ENCODE measurements at places on chromosomes 7 and 10.
A peak's percentile ranks its signal among the peaks of the same experiment; 100 is the strongest.

DNA sequence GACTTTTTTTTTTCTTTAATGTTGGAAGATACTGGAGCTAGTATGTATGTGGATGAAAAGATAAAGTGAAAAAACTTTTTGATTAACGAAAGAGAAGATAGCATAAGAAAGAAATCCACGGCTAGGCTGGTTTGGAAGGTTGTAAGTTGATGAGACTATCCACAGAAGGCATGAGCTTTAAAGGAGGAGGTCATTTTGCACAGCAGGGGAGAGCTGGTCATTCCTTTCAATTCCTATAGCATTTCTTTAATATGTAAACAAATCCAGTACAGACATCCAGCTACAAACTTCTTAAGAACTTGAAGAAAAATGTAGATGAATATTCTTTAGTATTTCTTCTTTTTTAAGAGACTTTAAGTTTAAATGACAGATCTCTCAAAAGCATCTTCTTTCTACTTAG lies 281.3 kb downstream of the CACNA2D1 start:
- DNase-seq, result peak; percentile 14

DNA sequence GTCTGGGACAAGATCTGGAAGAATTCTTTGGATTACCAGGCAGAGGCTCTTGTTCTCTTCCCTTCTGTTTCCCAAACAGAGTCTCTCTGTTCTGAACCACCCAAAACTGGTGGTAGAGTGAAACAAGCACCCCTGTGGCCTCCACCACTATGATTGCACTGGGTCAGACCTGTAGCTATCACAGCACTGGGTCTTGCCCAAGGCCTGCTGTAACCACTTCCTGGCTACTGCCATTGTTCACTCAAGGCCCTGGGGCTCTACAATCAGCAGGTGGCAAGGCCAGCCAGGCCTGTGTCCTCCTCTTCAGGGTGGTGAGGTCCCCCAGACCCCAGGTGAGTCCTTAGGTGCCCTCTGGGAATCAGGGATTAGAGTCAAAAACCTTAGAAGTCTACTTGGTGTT lies 4.1 kb upstream of the LRRC17 start:
- no peak for DNase-seq

- DNase-seq, result no peak
Measured at GRCh38 chr7:98228801-98229200, 17.6 kb downstream of the BHLHA15 start.

DNA sequence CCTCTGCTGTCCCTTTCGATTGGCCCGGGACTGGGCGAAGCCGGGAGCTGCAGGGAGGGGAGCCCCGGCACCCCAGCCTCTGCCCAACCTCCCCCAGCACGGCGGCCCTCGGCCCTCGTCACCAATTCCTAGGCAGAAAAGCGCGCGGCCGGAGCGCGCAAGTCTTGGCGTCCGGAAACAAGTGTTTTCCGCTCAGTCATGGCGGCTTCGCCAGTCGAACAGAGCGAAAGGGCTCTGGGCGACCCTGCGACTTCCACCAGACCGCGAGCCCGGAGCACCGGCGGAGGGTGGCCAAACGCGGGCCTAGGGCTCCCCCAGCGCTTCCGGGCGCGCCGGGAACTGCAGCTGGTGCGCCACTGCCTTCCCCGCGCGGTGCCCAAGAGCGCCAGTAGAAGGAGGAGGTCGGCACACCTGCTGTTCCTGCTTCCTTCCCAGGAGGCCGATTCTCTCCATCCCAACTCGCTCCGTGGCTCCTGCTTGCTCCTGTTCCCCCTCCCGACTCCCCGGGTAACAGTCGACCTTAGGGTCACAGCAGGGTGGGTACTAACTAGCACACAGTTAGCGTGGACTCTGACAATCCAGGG lies 729.9 kb downstream of the ZWINT start:
- DNase-seq, result peak; percentile 30

GRCh38 chr10:50506861-50507573 lies 116.7 kb downstream of the SGMS1 start:
- no peak for DNase-seq

DNA sequence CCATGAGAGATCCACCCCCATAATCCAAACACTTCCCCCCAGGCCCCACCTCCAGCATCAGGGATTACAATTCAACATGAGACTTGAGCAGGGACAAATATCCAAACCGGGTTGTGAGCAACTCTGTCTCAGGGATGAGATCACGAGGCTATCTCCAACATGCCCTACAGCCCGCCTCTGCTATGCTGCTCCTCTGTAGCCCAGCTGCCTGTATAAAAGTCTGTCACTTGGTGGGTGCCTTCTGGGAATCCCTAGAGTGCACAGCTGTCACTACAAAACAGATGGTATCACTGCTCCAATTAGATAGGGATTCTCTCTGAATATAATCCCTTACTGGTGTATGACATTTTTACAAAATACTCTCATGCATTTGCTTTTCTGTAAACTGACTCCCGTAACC lies 114.9 kb upstream of the NANOS1 start:
- DNase-seq, result no peak

- peak; percentile 39 for DNase-seq
Measured at GRCh38 chr7:95871075-95871848, 98.9 kb downstream of the DYNC1I1 start.

DNA sequence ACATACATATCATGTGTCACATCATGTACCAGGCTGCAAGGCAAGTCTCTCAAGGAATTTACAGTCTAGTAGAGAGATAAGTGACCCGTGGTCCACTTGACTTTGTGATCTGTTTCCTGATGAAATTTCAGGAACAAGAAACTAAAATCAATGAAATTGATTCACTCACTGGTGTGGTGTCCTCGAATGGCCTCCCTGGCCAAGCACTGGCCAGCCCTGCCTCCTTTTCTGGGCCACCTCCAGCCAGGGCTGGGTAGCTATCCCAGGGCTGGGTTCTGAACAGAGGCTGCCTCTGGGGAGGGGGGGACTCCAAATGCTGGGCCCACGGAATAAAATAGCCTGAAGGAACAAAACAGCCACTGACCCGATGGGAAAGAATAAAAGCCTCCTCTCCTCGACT lies 182.2 kb downstream of the HERPUD2 start:
- no peak for DNase-seq

- DNase-seq, result peak; percentile 58
Measured at GRCh38 chr7:27184337-27185012, 557 bp downstream of the HOXA11 start.

DNA sequence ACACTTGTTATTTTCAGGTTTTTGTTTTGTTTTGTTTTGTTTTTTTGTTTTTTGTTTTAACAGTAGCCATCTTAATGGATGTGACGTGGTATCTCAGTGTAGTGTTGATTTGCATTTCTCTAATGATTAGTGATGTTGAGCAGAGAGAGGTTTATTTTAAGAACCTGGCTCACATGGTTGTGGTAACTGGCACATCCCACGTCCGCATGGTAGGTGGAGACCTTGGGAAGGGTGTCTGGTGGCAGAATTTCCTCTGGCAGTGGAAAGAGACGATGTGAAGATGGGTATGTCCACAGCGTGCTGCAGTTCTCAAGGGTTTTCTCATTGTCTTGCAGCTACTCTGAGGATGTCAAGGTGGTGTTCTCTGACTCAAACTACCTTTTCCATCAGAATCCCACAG lies 252.2 kb downstream of the GALNT17 start:
- DNase-seq, result no peak

DNA sequence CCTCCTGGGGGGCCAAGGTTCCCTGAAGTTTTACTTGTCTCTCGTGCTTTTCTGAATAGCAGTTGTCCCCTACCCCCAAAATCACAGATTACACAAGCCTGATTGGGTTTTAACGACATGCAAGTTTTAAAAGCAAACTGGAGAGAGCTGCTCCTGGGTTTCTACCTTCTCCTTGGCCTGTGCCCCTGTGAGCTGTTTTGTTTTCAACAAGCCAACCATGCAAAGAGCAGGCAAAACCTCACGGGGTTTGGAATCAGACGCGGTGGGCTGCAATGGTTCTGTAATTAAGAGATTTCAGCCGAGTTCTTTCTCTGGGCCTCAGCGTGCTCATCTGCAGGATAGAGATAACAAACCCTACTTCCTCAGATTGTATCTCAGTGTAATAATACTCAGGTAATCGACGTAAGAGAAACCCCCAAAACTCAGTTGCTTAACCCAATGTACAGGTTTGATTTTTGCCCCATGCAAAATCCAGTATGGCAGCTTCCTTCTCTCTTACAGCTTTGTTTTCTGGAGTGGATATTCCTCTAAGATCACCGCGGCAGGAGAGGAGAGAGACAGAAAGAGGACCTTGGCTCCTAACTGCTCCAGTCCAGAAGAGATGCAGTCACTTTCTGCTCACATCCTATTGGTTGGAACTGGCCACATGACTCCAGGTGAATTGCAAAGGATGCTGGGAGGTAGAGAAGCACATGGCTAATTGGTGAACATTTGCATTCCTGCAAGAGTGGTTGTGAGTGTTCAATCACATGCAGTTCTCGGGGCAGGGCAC lies 42.0 kb downstream of the MYL10 start:
- no peak for DNase-seq

DNA sequence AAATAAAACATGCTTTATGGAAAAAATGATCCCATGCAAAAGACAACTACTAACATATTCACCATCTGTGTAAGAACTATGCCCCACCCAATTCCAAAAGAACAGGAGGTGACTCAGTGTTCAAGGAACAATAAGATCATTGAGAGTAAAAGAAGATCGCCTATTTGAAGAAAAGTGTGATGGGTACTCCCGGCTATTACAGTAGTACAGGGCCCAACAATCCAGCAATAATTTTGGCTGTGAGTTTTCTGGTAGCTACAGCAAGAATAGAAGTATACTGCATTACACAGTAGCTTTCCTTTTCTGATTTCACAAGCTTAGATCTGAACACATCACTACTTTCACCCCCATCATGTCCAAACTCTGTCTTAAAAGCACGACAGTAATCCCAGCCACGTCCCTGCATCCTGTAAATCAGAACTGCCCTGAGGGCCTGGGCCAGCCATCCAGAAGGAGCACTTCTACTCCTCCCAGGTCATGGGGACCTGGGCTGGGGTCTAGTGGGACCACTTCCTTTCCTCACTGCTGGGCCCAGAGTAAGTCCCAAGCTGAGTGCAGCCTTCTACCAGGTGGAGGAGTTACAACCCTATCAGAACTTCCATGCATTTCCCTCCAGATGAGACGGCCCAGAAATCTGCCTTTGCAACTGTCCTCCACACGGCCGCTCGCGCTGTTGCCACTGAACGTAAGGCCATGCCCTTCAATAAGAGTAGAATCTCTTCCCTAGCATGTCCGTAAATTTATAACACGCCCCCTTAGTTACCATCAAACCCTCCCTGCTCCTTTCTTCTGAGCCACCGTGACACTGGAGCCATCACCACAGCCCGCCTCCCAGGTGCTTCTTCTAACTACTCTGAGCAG lies 7.9 kb downstream of the ESYT2 start:
- peak; percentile 74 for DNase-seq

DNA sequence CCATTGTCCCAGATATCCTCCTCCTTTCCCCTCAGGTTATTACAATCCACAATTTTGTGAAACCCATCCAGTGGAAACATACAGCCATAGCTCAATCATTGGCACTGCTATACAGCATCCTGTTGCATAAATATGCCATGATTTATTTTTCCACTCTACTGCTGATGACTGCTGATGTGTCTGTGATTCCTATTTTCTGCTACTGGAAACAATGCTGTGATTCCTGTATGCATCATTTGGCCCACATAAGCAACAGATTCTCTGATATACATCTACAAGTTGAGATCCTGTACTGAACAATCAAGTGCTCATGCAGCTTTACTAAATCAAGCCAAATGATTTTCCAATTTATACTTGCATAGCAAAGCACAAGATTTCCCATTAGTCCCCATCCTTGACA lies 39.6 kb downstream of the CUL2 start:
- no peak for DNase-seq

GRCh38 chr10:76206797-76207352 lies 775.5 kb downstream of the LRMDA start:
- no peak for DNase-seq

- DNase-seq, result peak; percentile 26
Measured at GRCh38 chr7:106484562-106484961, 176.4 kb downstream of the CCDC71L start.

GRCh38 chr7:91356915-91357314 lies 92.7 kb downstream of the FZD1 start:
- no peak for DNase-seq

- peak; percentile 42 for DNase-seq
Measured at GRCh38 chr7:124784879-124785818, 19.6 kb upstream of the GPR37 start.

GRCh38 chr10:12655940-12656339 lies 306.6 kb downstream of the CAMK1D start:
- DNase-seq, result no peak

GRCh38 chr10:72598769-72599701 lies 26.8 kb downstream of the MICU1 start:
- no peak for DNase-seq

DNA sequence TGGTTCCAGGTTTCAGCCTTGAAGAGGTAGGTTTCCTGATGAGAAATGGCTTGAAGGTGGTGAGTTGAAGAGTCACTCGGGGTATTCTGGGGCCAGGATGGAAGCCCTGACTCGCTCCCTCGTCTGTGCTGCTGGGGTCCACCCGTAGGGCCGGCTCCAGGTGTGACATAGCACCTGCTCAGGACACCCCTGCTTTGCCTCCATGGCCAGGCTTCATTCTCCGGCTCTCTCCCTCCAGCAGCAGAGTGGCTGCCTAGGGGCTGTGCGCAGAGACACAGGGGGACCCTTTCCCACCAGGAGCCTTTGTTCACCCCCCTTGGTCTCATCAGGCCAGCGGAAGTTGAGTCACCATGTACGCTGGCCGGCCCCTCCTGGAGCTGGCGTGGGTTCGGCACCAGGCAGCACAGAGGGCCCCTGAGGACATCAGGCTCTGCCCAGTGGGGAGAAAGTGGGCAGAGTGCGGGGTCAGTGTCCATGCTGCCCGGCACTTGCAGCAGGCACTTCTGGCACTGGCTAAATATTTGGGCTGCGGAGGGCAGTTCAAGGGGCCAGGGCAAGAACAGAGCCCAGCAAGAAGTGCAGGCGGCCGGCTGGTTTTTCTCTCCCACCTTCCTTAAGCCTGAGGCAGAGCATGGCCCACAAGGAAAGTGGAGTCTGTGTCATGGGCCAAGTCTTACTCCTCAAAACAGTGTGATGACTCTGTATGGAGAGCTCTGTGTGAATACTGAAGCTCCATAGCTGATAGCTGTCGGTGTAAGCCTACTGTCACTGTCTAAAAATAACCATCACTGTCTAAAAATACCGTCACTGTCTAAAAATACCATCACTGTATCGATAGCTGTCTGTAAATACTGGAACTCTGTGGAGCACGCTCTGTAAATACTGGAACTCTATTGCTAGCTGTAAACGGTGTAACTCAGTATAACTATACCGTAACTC lies 3.7 kb upstream of the PRKAR1B start:
- DNase-seq, result no peak

DNA sequence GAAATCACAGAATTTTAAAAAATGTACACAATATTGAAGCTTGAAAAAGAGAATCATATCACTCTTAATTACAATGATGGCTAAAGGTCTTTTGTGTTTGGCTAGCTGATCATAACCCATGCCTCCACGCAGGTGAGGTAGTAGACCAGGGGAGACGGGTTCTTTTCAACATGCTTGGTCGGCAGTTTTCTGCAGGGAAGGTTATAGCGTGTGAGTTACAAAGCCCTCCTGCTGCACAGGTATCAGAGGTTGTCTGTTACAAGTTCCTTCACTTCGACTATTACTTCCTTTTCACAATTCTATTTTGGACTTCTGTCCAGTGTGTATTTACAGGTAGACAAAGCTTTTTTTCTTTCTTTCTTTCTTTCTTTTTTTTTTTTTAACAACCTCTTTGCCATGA lies 127.1 kb upstream of the PRPS1L1 start:
- no peak for DNase-seq
